Activated CD8-positive, alpha-beta memory T cell treated with anti-CD3 and anti-CD28 coated beads for 1 hour (primary cell): ENCODE measurements at places on chromosomes 3 and 15.

DNA sequence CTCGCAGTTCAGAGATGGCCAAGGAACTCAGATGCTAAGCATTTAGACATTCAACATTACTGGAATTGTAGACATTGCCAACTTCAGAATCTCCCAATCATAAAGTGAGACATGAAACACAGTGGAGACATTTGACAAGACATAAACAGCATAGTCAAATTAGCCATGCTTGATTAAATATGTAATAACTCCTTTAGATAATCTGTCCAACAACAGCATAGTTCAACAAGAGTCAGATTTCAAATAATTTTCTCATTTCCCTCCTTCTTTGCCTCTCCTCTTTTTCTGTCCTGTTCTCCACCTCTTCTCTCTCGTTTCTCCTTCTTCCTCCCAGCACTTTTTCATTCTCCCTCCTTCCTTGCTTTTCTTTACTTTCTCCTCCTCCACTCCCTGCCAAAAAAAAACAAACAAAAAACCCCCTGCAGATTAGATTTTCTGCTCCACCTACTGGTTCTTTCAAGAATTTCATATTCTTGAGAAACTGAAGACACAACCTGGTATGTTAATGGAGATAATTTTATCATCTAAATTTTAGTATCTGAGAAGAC is 20.2 kb downstream of the CPOX start:
- DNase-seq = no peak

DNA sequence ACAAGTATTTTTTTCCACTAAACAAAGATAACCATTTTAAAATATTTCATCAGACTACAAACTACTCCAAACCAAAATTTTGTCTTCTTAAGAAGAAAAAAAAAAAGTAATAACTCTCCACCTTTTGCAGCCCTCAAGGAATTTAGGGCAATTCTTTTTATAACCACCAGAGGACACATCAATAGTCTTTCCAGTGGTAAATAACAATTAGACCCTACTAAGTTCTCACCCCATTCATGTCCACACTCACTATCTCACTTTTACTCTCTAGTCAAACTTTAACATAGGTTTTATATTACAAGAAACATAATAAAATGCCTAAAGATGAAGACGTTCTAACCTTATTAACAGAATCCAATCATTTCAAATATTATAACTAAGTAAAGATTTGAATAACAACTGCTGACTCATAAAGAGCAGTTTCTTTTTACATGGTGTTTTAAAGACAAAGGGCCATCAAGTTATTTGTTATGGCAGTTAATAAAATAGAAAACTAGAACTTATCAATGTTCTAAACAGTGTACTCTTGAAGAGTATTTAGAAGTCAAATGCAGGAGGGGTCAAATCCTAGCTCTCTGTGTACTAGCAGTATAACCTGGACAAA is 33.0 kb downstream of the CCDC39 start:
- DNase-seq = no peak

DNA sequence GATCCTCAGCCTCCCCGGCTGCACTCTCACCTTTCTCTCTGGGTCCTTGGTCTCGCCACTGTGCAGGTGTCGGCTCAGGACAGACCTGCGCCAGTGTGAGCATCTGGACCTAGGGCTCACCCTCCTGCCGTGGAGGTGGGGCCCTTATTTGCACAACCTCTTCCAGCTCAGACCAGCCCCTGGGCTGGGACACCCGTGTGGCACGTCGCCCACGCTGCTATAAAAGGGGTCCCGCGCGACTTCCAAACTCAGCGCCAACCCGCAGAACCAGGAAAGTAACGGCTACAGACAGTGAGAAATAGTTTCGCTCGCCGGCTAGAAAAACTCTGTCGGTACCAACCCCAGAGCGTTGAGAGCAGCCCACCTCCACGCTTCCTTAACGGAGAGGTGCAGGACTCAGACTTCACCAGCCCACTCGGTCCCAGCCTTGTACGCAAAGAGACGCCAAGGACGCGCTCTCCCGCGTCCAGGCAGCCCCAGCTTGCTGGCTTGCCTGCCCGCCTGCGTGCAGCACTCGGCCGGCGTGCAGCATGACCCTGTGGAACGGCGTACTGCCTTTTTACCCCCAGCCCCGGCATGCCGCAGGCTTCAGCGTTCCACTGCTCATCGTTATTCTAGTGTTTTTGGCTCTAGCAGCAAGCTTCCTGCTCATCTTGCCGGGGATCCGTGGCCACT is at the start of the genes DUOX2 and DUOXA2:
Gene DUOX2 (minus strand): TSS at position 97 of the 675 bp plus-strand sequence. CDS start 761 bp downstream, outside the sequence.
Gene DUOXA2 (plus strand): TSS at position 251 of the 675 bp plus-strand sequence. CDS start 280 bp downstream, at position 531.
- no peak for DNase-seq

GRCh38 chr3:103127098-103127630 is 692.3 kb downstream of the ZPLD1 start:
- no peak for DNase-seq

- no peak for DNase-seq
Measured at GRCh38 chr3:162892921-162893793, 1396.5 kb downstream of the OTOL1 start.

GRCh38 chr3:81713031-81713430 is 48.4 kb downstream of the GBE1 start:
- DNase-seq = no peak

- no peak for DNase-seq
Measured at GRCh38 chr15:68989541-68990230, 24.8 kb upstream of the NOX5 start.

DNA sequence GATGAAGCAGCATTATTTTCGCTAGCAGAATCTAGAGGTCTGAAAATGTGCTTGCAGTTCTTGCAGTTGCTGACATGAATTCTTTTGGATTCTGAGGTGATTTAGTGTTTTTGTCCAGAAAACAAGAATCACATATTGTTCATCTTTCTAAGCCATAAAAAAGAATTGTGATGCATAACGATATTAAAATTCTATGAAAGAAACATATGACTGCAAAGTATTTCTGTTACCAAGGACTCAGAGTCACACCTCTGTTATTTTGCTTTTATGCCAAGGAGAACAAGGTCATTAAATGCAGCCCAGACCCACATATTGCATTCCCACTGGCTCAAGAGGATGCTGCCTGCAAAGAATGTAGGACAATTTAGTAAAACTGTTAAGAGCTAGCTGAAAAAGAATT is 299.8 kb upstream of the GPR149 start:
- no peak for DNase-seq

DNA sequence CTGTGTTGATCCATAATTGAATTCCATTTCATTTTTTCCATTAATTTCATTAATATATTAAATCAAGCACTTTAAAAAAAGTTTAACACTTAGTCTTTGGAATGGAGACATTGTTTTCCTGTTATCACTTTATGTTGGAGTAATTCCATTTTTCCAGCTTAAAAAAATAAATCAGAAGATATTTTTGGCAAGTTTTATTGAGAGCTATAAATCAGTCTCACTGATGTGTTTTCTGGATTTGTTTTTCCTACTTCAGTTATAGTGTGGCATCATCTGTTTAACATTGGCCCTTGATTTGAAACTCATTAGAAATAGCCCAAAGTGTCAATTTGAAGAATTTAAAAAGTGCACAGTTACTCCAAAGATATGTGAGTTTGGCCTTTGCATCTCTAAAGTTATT is 53.1 kb downstream of the MAP2K5 start:
- no peak for DNase-seq

GRCh38 chr3:142095841-142096240 is 53.5 kb downstream of the TFDP2 start:
- DNase-seq = no peak
